Naive thymus-derived CD8-positive, alpha-beta T cell (primary cell): ENCODE measurements at places on chromosomes 16 and 17. TPM values are rescaled to one million over a fixed set of nuclear protein-coding genes. Genes with fewer than 3 reads are reported as not detected.

Gene CTRB1
- polyA plus RNA-seq: not detected

Gene CLEC18A
- 0.42 TPM for polyA plus RNA-seq

Gene UBALD1
- polyA plus RNA-seq: 3.9 TPM

Gene DBF4B
- polyA plus RNA-seq: 1.2 TPM

Gene SLC5A11
- not detected for polyA plus RNA-seq

Gene LRRC36
- polyA plus RNA-seq: not detected

Gene MT1E
- 10.5 TPM for polyA plus RNA-seq

Gene TBX4
- not detected for polyA plus RNA-seq

Gene PIK3R6
- polyA plus RNA-seq: not detected

Gene NOG
- 49.9 TPM for polyA plus RNA-seq

Gene CACNG5
- not detected for polyA plus RNA-seq

Gene EEF2KMT
- polyA plus RNA-seq: 20.3 TPM

Gene HAGHL
- polyA plus RNA-seq: 6.2 TPM

Gene KRTAP1-5
- polyA plus RNA-seq: not detected

Gene BCAS3
- polyA plus RNA-seq: 25.7 TPM

Gene OTOA
- not detected for polyA plus RNA-seq

Gene PLCG2
- polyA plus RNA-seq: 8.7 TPM

Gene RANGRF
- polyA plus RNA-seq: 67.2 TPM

Gene MATCAP1
- polyA plus RNA-seq: 0.75 TPM

Gene TMED6
- not detected for polyA plus RNA-seq

Gene CDRT15L2
- polyA plus RNA-seq: not detected

Gene MT3
- 19.2 TPM for polyA plus RNA-seq

Gene TBC1D10B
- polyA plus RNA-seq: 10.5 TPM

Gene KRTAP4-9
- polyA plus RNA-seq: not detected

Gene ATF7IP2
- polyA plus RNA-seq: 121 TPM

Gene WFIKKN2
- not detected for polyA plus RNA-seq

Gene DYNC1LI2
- 25.7 TPM for polyA plus RNA-seq

Gene TNFRSF13B
- not detected for polyA plus RNA-seq

Gene RHBDL3
- polyA plus RNA-seq: not detected

Gene RAB37
- 76.0 TPM for polyA plus RNA-seq

Gene HOXB7
- polyA plus RNA-seq: not detected

Gene PRR35
- not detected for polyA plus RNA-seq

Gene ABCC3
- not detected for polyA plus RNA-seq

Gene ACE
- polyA plus RNA-seq: not detected

Gene P3H4
- polyA plus RNA-seq: 5.8 TPM

Gene CA10
- polyA plus RNA-seq: not detected

Gene C16orf74
- 16.0 TPM for polyA plus RNA-seq

Gene PGAP3
- 15.5 TPM for polyA plus RNA-seq

Gene OR2C1
- 0.39 TPM for polyA plus RNA-seq

Gene ABCA8
- polyA plus RNA-seq: not detected

Gene BANP
- polyA plus RNA-seq: 15.7 TPM

Gene CRISPLD2
- 0.07 TPM for polyA plus RNA-seq

Gene DNAI2
- 0.11 TPM for polyA plus RNA-seq

Gene PRAC2
- polyA plus RNA-seq: not detected

Gene GPR179
- not detected for polyA plus RNA-seq

Gene PPM1E
- not detected for polyA plus RNA-seq

Gene WSB1
- polyA plus RNA-seq: 128 TPM

Gene MYO15A
- polyA plus RNA-seq: 0.16 TPM

Gene GCGR
- not detected for polyA plus RNA-seq
